ENCODE measurements at places on chromosomes 6 and 20.

GRCh38 chr6:43782764-43783513 lies 12.9 kb downstream of the VEGFA start:
- no peak for DNase-seq

DNA sequence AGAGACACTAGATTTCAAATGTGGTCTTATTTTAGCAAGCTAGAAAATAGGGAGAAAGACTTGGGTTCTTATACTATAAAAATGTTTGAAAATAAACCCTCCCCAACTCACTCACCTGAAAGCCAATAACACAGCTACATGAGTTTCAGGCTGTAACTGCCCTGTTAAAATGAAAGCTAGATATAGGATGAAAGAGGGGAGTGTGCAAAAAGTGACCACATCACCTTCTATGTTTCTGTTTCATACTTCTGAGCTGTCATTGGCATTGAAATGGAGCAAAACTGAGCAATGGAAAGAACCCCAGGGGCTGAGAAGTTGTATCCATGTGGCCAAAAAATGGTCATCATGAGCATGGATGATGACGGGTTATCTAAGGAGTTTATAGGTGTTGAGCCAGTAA lies 148.1 kb upstream of the TENT5A start:
- DNase-seq = no peak

- DNase-seq = no peak
Observed at GRCh38 chr20:62741191-62741691, 32.6 kb downstream of the NTSR1 start.

GRCh38 chr6:108302386-108302785 lies 7.5 kb downstream of the AFG1L start:
- no peak for DNase-seq

- no peak for DNase-seq
Observed at GRCh38 chr6:163786995-163787671, 372.6 kb downstream of the QKI start.

DNA sequence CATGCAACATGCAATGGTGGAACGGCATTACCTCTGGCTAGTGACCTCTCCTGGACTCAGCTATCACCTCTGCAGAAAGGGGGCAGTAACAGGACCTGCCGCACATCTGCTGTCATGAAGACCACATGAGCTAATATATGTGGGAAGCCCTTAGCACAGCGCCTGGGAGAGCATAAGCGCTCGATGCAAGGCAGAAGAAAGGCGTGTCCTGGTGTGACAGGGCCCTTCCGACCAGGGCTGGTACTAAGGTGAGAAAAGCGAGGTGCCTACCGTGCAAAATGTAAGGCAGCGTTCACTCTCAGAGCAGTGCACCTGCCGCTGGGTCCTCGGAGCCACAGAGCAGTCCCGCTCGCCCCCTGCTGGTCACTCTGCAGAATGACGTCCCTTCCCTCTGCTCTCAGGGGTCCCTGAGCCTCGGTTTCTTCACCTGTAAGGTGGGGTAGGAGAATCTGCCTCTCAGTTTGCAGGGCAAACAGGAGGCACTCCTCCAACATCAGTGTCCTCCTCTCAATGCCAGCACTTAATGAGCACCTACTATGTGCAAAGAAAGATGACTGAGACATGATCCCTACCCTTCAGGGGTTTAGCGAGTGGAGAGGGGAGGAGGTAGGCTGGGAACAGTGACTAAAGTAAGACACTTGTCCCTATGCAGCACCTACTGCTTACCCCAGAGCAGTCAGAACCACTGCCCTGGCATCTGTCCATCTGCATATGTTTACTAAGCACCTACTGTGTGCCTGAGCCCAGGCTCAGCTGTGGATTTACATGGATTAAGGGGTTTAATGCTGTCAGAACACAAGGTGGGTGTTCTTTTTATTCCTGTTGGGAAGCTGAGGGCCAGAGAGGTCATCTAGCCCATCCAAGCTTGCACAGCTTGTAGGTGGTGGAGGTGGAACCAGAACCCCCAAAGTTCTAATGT lies 41.1 kb upstream of the PTGIS start:
- DNase-seq = no peak

DNA sequence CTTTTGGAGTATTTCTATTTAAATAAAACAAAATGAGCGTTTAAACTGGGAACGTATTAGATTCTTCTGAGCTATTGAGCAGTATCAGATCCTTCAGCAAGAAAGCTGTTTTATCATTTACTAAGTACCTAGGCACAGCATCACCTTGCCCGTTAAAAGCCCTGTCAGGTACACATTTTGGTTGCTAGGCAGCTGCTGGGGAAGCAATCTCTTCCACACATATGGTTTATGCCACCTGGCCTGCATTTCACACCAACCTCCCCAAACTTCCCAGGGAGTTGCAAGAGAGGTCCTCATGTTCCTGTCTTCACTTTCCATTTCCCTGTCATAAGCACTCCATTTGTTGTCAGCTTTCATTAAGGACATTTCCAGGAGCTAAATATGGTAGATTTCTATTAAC lies 400.1 kb downstream of the PLCB1 start:
- no peak for DNase-seq

DNA sequence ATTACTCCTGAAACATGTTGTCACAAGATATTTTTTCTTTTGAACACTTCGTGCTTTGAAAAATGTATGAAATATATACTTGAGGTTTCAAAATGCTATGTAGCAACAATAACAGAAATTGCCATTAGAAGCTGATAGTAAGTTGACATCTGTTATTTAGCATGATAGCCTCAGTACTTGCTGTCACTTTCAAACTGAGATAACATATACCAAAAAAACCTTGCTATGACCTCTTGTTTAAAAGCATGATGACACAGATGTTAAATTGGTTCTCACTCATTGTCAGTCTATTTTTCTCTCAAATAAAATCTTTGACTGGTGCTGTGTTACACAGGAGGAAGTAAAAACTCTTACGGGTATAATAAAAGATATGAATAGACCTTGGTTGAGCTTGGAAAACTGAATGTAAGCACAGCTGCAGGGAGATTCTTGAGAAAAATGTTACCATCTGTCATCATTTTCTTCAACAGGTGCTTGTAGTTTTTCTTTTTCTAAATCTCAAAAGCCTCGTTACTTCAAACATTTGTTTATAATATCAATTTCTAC lies 18.6 kb downstream of the MOXD1 start:
- no peak for DNase-seq

GRCh38 chr20:34771680-34772081 lies 53.8 kb downstream of the NCOA6 start:
- no peak for DNase-seq

DNA sequence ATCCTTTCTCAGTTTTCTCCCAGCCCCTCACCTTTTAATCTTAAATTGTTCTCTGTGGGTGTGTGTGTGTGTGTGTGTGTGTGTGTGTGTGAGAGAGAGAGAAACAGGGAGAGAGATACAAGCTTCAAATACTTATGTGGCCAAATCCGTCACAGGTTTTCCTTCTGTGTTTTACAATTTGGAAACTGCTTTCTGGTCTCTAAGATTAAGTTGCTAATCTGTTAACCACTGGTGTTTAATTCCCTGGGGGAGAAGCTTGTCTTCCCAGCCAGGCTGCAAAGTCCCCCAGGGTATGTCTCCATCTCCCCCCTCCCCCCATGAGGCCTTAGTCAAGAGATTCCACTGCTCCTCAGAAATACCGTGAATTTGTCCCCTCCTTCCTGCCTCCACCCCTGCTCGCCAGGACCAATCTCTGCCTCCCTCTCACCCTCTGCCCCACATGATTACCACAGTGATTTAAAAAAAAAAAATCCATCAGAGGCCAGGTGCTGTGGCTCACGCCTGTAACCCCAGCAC lies 49.0 kb downstream of the RIPOR3 start:
- no peak for DNase-seq

DNA sequence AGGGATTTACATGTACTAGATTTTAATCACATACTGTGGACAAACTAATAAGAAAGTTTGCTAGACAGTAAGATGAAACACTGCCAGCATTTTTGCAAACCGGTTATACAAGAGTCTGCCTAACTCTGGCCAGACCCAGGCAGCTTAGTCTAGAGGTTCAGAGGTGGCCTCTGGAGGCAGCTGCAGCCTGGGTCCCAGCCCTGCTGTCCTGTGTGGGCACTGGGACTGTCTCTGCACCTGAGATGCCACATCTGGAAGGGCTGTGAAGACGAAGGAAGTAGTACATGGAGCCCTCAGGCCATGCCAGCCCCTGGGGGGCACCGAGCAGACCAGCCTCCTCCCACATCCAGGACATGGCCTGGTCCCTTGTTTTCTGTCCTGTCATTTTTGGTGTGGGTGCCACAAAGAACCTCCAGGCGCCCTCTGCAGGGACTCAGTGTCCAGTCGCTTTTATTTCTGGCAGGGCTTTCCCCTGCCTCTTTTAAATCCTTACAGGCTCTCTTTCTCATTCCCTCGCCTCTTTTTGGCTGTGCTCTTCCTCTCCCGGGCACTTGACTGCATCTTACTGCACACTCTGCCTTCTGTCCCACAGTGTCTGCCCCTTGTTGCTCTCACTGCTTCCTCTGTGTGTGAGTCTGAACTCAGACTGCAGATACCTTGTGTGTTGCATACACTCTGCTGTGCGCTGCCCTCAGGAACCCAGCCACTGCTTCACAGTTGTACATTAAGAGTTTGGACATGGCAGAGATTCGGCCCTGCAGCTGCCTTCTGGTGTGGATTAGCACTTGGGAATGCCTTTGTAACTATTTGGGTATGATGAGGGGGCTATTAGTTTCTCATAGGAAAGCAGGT lies 216.7 kb downstream of the ZDHHC14 start:
- DNase-seq = no peak

DNA sequence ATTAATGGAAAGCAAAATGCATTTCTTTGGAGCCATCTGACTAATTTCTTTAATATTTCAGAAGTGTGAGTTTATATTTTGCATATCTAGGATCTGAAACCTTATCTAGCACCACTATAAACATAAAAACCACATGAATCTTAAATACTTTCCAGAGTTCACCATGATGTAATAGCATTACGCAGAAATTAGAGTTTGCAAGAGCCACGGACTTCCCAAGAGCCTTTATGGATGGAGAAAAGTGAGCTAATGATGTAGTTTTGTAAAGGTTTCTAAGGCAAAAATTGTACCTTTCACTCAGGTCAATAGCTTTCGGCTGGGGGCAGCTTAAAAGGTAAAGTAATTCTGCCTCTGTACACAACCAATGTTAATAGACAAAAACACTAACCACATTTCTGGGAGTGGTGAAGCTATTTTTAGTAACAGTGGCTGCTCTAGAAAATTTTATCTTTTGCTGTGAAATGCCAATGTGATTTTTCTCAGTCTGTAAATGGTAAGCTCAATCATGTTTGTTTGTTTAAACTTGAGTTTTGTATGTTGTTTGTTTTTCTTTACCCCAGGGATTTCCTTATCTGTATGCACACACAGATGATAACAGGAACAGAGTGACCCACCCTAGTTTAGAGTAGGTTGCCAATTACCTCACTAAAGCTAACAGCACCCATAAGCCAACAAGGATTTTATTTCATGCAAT lies 80.5 kb downstream of the FILIP1 start:
- no peak for DNase-seq

DNA sequence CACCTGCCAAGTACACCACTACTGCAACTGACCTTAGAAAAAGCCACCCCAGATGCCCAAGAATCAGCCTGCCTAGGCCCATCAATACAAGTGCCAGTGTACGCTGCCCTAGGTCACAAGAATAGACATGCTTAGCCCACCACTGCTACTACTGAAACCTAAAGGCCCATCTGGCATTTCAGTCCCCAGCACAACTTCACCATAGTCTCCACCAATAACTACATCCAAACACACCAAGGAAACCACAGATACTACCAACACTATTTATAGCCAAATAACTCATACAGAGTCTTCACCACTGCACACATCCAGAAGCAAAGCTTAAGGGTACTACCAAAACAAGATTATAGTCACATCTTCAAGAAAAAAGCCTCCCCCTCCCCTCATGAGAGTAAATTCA lies 28.2 kb downstream of the TREML4 start:
- DNase-seq = no peak

DNA sequence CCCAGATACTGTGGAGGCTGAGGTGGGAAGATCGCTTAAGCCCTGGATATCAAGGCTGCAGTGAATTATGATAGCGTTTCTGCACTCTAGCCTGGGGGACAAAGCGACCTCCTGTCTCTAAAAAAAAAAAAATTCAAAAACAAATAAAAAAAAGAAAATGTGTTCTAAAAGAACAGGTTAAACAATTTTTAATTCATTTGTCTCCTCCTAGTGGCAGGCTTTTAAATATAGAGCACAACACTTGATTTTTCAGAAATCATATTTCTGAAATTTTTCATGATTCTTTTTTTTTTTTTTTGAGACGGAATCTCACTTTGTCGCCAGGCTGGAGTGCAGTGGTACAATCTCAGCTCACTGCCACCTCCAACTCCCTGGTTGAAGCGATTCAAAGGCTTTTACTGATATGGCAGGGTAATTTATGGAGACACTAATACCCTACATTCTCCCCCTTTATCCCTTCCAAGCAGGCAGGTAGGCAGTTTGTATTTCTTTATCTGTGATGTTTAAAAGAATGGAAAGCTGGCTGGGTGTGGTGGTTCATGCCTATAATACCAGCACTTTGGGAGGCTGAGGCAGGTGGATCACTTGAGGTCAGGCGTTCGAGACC lies 8.7 kb upstream of the GTF3C6 start:
- DNase-seq = no peak

GRCh38 chr6:10555625-10556309 lies 34.6 kb downstream of the GCNT2 start:
- DNase-seq = peak; percentile 7

GRCh38 chr20:4592316-4593148 lies 129.2 kb upstream of the PRND start:
- no peak for DNase-seq

GRCh38 chr6:25242567-25242966 lies 36.6 kb upstream of the CARMIL1 start:
- DNase-seq = no peak

- DNase-seq = no peak
Observed at GRCh38 chr20:47055699-47056369, 161.2 kb downstream of the EYA2 start.

- no peak for DNase-seq
Observed at GRCh38 chr6:6840831-6841291, 252.3 kb downstream of the LY86 start.

DNA sequence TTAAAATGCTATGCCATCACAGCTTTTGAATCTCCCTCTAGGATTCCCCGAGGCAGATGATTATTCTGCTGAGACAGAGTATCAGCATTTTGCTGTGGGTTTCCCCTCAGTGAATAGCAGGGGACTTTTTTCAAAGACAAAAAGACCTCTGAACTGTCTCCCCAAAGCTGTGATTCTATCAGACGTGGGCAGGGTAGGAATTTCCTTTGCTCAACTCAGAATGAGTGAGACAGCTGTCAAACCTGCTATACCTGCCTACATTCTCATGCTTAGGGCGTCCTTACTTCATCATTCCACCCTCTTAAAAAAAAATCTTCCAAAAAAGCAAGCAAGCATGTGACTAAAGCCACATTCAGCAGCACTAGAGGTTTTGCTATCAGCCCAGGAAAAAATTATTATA lies 147.6 kb upstream of the FAM83B start:
- no peak for DNase-seq

GRCh38 chr6:170160031-170160627 lies 130.7 kb downstream of the DLL1 start:
- no peak for DNase-seq

DNA sequence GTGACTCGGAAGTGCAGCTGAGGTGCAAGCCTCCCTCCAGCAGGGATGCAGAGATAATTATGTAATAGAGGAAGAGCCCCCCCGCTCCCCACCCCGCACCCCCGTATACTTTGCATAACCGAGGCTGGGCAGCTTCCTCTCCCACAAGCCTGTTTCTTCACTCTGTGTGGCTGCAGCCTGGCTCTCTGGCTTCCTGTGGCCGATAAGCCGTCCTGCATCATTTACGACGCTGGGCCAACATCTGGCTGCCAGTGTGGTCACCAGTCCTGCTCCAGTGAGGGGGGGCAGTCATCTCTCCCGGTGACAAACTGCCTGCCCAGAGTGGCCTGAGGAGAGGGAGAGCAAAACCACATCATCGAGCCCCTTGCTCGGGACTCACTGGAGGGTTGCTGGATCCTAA lies 59.2 kb downstream of the RBM38 start:
- no peak for DNase-seq

All from smooth muscle cell of the brain vasculature (primary cell).